Activated effector memory CD4-positive, alpha-beta T cell treated with anti-CD3 and anti-CD28 coated beads, Interleukin-2, amount 50 U/mL, for 16 hours (primary cell): ENCODE measurements at places on chromosomes 3 and 15.

GRCh38 chr3:112472691-112473090, 26.6 kb downstream of the BTLA start:
- no peak for DNase-seq

- DNase-seq: no peak
Measured at GRCh38 chr3:156729460-156730179, 55.2 kb downstream of the TIPARP start.

GRCh38 chr3:99505200-99505599, 133.2 kb upstream of the COL8A1 start:
- DNase-seq: no peak

DNA sequence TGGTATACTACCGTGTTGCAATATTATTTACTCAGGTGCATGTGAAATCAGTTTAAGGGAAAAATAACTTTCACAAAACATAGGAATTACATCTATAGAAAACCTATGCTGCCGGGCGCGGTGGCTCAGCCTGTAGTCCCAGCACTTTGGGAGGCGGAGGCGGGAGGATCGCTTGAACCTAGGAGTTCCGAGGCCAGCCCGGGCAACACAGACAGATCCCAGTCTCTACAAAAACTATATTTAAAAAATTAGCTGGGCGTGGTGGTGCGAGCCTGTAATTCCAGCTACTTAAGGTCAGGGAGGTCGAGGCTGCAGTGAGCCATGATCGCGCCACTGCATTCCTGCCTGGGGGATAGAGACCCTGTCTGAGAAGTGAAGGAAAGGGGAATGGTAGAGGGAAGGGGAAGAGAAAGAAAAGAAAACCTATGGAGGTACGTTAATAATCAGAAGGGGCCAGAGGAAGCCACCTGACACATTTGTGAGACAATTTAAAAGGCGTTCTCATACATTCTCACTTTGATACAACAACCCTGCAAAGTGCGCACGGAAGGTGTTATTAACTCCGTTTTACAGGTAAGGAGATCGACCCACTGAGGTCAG, 456 bp upstream of the TMEM62 start:
- DNase-seq: no peak

- DNase-seq: no peak
Measured at GRCh38 chr3:59299561-59299960, 249.7 kb upstream of the CFAP20DC start.

- DNase-seq: no peak
Measured at GRCh38 chr3:78516437-78516836, 1251.4 kb downstream of the ROBO1 start.

DNA sequence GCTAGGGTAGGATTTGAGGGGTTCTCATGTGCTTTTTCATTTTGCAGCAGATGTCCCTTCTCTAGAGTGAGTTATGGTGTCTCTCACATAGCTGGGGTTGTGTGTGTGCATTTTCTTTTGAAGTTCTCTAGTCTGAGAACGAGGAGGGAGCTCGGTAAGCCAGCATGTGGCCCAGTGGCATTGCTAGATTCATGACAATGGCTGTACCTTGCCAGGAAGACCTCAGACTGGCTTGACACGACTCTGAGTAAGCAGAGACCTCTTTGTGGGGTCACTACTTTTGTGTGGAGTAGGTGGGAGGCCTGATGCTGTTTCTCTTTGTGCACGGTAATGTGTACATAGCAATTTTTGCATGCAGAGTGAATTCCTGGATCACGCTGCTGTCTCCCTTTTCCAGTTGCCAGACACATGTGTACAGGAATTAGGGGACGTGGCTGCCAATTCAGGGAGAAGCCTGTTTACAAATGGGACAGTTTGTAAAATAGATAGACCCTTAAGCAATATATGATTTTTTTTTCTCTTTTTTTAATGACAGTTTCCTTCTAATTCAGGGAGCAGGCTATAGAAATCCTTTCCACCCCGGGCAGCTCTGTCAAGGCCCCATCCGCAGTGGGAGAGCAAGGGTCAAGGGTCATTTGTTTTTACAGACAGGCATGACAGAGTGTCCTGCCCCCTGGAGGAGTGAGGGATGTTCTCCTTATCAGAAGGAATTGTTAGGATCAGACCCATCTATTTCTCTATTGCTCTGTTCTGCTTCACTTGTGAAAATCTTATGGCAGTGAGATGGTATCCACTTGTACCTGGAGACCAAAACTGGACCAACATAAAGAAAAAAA, 4.6 kb downstream of the CACNA1D start:
- DNase-seq: no peak

- no peak for DNase-seq
Measured at GRCh38 chr3:17573396-17573795, 169.0 kb downstream of the TBC1D5 start.

- no peak for DNase-seq
Measured at GRCh38 chr3:17195856-17196604, 311.3 kb downstream of the PLCL2 start.

GRCh38 chr3:14561051-14561960, 21.2 kb upstream of the GRIP2 start:
- no peak for DNase-seq

GRCh38 chr3:10173095-10173925, 8.6 kb downstream of the IRAK2 start:
- no peak for DNase-seq

- DNase-seq: no peak
Measured at GRCh38 chr3:141051443-141052200, 475 bp downstream of the SPSB4 start.

DNA sequence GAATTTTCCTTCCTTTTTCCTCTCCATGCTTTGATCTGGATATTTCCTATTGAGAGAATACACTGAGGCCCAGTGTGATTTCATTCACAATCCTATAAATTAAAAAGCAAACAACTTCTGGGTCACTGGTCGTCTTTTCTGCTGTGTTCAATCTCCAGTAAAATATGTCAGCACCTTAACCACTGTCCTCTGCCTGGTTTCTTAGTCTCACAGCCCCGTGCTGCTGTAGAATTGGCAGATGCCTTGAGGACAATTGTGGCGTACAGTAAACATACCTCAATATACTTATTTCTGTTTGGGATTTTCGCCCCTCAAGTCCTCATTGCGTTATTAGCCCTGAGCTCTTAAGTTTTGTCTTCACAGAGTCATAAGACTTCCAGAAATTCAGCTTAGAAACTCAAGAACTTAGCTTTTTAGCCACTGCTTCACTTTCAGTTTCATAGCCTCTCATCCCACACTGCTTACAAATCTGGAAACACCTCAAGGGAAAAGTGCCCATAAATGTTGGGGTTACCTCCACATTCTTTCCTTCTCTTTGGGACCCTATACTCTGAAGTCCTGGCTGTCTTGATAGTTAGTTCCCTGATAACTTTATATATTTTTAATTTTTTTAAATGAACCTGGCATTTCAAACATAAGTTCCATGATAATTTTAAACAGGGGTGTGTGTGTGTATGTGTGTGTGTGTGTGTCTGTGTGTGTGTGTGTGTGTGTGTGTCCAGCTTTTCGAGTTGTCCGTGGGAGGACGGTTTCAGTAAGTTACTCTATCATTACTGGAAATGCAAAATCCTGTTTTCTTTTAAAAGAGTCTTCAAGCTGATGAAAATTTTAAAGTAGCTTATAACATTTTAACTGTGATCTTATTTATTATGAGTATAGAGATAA, 238.4 kb upstream of the CTDSPL start:
- DNase-seq: no peak

- no peak for DNase-seq
Measured at GRCh38 chr3:11735638-11736037, 91.9 kb upstream of the VGLL4 start.

- DNase-seq: no peak
Measured at GRCh38 chr15:57328897-57329296, 47.4 kb upstream of the CGNL1 start.

- no peak for DNase-seq
Measured at GRCh38 chr3:101836652-101837598, 12.4 kb upstream of the NFKBIZ start.

- DNase-seq: no peak
Measured at GRCh38 chr15:29054171-29055045, 168.6 kb downstream of the APBA2 start.

DNA sequence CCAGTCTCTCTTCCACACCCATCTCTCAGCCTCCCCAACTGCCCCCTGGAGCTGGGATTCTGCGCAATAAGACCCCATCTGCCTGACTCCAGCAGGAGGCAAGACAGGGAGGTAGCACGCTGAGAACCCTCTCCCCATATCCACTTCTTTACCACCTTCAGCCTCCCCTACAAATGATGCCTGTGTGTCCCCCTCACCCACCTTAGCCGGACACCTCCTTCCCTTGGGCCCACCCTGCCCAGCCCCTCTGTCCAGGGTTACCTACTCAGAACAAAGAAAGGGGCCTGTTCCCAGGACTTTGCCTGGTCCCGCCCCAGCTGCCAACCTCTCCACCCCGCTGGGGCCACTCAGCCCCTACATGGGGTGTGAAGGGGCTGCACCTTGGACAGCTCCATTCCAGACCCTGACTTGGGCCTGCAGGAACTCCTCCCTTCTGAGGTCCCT, 40.8 kb upstream of the ATP2B2 start:
- DNase-seq: peak; percentile 39
